ENCODE measurements at places on chromosomes 2 and 18.
A peak's percentile ranks its signal among the peaks of the same experiment; 100 is the strongest.

GRCh38 chr2:25445464-25445863, 103.7 kb upstream of the DNMT3A start:
- DNase-seq, result no peak

- no peak for DNase-seq
These were observed 27.1 kb upstream of the PIEZO2 start for GRCh38 chr18:11176481-11176881.

DNA sequence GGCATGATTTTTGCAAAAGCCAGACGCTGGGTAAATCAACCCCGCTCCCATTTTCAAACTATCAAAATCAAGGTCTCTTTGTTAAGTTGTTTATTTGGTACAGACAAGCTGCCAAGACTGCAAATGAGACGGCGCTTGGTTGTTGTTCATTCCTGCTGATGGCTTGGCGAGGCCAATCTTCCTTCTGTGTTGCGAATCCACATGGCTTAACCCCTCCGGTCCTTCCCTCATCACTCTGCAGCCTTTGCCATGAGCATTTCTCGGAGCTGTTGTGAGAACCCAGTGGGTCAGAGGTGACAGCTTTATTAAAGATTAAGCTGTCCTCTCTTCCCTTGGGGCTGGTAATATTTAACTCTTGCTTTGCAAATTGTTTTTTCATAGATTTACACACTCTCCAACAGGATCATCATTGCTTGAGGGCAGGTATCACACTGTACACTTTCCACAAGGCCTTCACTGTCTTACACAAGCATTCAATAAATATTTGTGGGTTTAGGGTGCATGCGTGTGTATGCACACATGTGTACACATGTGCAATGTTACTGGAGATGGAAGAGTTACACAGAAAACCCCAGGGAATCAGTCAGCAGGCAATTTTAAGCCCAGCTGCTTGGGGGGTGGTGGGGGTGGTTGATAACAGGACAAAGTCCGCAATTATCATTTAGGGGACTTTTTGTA, 27.8 kb upstream of the KCNF1 start:
- DNase-seq, result no peak

DNA sequence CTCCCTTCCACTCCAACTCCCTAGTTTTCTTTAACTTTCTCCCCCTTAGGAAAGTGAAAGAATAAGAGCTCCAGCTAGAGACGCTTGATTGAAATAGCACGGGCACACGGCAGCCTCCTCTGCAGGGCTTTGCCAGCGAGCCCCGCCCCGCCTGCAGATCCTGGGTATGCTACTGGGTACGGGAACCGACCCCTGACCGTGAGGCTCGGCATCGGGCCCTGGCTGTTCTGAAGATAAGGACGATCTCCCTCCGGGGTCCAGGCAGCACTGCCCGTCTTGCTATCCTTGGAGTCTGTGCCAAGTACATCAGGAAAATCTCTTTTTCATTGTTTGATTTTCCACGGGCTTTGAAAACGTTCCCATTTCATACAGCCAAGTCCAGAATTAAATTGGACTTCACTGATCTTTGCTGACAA, 284.5 kb downstream of the MTX2 start:
- peak; percentile 74 for DNase-seq

- DNase-seq, result no peak
These were observed 254.8 kb upstream of the DSEL start for GRCh38 chr18:67771271-67771670.

GRCh38 chr2:38092196-38092902, 16.4 kb upstream of the CYP1B1 start:
- peak; percentile 41 for DNase-seq

- DNase-seq, result peak; percentile 66
These were observed 28.3 kb downstream of the TWSG1 start for GRCh38 chr18:9362869-9363268.

DNA sequence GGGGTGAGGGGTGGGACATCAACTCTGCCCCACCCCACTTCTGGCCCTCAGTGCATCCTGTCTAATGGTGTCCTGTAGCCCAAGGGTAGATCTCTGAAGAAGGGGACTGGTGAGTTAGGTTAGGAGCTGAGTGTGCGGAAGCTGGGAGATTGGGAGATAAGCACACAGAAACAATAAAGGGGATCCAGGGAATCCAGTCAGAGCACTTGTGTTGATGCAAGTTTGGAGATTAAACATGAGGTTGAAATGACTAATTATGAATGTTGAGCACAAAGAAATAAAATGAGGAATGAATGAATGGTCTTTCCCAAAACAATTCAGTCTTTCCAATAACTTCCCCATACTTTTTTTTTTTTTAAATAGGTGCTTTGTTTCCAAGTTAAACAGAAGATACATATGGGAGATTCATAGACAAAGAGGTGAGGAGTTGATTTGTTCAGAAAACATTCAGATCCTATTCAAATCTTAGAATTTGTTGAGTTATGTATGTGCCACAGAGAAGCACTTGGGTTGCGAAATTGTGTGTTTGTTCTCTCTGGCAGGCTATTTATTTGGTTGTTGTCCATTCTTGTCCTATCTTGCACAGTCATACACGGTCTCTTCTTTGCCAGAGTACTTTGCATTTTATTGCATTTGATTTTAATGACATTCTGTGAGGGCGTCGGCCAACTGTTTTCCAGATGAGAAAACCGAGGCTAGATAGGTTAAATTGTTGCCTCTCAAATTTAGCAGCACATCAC, 31.6 kb upstream of the NABP1 start:
- DNase-seq, result no peak

DNA sequence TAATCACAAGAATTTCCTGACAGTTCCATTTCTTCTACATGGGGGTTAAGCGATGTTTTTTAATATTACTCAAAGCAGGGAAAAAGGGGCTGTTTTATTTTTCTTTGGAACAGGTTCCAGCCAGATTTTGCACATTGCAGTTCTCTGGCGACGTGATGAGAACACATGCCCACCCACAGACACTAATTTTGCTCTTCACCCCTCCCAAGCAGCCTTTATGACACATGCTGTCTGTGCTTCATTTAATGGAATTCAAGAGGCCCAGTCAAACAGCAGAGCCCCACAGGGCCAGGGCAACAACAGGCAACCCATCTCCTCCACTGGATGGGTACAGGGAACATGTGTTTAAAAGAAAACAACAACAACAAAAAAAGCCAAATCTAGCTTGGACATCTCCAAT, 70.8 kb downstream of the SPRED2 start:
- peak; percentile 67 for DNase-seq

DNA sequence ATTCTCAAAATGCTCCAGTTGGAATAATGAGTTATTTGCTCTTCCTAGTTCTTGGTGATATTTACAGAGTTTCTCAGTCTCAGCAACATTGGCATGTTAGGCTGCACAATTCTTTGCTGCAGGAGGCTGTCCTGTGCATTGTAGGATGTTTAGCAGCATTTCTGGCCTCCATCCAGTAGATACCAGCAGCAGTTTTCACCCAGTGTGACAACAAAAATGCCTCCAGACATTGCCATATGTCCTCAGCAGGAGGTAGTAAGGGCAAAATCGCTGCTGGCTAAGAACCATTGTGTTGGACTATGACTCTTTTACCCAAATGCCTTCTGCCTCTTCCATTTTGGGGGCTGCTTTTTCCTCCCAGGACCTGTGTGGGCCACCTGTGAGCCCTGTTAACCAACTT, 50.4 kb downstream of the PAX8 start:
- no peak for DNase-seq

DNA sequence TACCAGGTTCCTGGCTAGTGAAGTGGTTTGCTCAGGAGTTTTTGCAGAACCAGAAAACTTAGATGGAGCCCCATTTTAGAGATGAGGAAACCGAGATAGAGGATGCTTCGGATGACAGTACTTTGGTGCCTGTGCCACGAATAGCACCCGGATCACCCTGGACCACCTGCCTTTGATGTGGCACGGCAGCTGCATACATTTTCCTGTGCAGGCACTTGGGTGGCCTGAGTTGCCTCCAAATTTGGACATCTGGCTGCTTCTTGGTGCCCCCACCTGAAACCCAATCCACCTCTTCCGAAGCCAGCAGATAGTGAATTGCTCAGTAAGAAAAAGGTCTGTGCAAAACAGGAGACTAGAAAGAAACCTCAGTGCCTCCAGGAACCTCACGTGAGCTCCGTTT, 140.6 kb upstream of the ID2 start:
- peak; percentile 32 for DNase-seq

GRCh38 chr2:237035781-237036475, 49.8 kb upstream of the COPS8 start:
- no peak for DNase-seq

- no peak for DNase-seq
These were observed 32.9 kb downstream of the MBP start for GRCh38 chr18:77099485-77100370.
